ENCODE measurements at places on chromosomes 2 and 18.

DNA sequence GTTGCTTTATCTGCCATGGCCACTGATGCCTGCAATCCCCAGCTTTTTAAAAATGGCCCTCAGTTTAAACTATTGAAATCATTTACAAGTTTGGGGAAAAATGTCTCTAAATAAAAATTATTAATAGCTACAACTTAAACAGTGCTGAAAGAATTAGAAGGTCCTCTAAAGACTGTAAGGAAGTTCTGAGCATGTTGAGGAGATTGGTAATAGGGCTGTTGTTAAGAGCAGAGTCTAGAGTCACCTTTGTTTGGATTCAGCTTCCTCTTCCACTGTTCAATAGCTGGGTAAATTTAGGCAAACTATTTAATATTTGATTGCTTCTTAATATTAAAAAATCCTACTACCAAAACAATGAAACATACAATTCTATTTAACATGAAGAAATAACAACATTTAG is 1127.1 kb upstream of the DDX18 start:
- no peak for DNase-seq

GRCh38 chr18:80176334-80177073 is 67.4 kb downstream of the ADNP2 start:
- no peak for DNase-seq

DNA sequence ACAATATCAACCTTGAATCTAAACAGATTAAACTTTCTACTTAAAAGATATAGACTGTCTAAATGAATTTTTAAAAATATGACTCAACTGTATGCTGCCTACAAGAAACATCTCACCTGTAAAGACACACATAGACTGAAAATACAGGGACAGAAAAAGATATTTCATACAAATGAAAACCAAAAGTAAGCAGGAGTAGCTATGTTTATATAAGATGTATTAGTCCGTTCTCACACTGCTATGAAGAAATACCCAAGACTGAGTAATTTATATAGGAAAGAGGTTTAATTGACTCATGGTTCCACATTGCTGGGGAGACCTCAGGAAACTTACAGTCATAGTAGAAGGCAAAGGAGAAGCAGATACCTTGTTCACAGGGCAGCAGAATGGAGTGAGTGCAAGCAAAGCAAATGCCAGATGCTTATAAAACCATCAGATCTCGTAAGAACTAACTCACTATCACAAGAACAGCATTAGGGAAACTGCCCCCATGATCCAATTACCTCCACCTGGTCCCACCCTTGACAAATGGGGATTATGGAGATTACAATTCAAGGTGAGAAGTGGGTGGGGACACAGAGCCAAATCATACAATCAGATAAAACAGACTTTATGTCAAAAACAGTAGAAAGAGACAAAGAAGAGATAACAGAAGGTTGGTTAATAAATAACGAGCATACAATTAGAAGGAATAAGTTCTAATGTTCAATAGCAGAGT is 214.4 kb upstream of the SLC39A10 start:
- DNase-seq = no peak

- DNase-seq = no peak
These were observed 7.4 kb downstream of the DYSF start for GRCh38 chr2:71460595-71461303.

DNA sequence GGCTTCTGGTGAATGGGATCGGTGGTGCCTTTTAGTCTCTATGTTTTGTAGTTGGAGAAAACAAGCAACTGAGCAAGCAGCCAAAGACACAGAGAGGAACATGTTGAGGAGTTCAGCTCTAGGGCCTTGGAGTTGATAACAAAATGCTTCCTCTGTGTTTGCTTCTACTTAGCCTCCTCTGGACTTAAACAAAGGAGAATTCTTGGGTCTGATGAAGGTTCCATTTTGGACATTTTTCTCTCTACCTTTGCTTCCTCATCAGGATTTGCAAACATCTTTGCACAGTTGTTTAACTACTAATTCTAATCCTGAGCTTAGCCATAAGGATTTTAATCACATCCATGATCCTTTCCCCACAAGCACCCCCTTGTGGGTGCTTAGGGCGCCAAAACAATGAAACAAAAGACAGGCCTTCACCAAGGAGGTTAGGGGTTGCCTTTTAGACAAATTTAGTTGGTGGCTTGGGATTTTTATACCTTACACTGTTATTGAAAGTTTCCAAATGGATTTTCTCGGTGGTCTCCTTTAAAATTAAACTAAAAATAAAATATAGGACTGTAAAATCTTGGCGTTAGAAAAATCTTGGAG is 148.5 kb upstream of the SATB2 start:
- no peak for DNase-seq

DNA sequence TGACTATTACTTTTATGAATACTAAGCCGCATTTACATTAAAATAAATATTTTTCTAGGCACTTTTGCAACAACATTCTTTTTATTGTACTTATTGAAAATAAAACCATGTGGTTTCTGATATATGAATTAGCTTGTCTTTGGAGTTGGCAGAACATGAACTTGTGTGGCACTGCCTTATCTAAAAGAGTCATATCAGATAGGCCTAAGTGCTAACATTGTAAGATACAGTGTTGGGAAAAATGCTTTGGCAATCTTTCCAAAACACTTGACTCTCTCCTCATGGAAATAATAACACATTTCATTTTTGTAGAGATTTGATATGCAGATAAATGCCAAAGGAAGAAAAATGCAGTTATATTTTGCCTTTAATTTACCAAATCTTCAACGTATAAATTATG is 191.7 kb downstream of the ERBB4 start:
- no peak for DNase-seq

DNA sequence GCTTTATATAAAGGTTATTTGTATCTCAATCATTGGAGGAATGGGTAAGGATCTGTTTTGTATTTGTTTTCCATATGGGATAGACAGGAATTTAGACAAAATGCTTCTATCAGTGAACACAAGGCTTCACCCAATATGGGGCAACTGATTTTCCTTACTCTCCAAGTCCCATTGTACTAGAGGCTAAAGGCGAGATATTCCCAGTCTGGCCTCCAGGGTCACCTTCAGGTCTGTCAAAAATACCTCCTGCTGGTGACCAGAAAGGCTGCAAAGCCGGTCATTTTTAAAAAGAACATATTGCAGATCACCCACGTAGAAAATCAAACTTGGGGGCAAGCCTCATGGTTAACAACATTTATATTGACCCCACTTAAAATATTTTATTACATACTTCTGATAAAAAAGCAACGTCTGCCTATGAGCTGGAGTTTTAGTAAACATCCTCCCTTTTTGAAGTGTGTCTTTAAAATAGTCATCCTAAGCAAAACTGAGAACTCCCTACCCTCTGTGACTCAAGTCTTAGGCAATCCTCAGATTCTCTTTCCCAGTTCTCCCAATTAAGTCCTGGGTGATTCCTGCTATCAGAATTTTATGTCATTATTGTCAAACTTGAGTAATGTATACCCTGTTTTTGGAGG is 276.6 kb downstream of the MREG start:
- DNase-seq = no peak

Measured in CMK (cell line).